Neuronal stem cell (in vitro differentiated cells): ENCODE measurements at places on chromosomes 5 and 9.

DNA sequence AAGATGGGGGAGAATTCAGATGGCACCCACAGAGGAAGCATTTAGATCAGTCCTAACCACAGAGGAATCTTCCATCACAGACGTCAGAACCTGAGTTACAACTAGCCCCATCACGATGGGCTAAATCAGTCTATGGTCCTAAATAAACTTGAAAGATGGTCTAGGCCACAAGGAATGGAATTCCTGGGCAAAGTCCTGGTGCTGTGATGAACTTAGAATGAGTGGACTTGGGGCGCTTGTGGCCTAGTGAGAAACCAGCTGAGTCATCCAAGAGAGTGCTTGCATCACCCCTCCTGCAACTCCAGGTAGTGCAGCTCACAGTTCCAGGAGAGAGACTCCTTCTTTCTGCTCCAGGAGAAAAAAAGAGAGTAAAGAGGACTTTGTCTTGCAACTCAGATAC, 722.9 kb upstream of the RGMB start:
- DNase-seq, result no peak

- no peak for DNase-seq
These were observed 126.2 kb downstream of the ADAMTS16 start for GRCh38 chr5:5266297-5266696.

- no peak for DNase-seq
These were observed 29.2 kb downstream of the OSMR start for GRCh38 chr5:38874948-38875456.

DNA sequence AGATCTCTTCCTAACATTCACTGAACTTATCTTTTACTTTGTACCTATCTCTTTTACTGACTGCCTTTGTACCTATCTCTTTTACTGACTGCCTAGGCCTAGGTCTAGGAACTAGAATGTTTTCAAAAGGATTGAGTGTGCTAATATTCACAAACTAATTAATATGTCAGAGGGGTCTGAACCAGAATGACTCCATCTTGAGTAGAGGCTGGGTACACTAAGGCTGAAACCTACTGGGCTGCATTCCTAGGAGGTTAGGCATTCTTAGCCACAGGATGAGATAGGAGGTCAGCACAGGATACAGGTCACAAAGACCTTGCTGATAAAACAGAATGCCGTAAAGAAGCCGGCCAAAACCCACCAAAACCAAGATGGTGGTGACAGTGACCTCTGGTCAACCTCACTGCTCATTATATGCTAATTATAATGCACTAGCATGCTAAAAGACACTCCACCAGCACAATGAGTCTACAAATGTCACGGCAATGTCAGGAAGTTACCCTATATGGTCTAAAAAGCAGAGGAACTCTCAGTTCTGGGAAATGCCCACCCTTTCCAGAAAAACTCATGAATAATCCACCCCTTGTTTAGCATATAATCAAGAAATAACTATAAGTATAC, 2.5 kb upstream of the RHOBTB3 start:
- no peak for DNase-seq

GRCh38 chr9:1443450-1443849, 393.3 kb downstream of the DMRT2 start:
- DNase-seq, result no peak

- no peak for DNase-seq
These were observed 1.0 kb upstream of the PANK3 start for GRCh38 chr5:168580227-168580508.

DNA sequence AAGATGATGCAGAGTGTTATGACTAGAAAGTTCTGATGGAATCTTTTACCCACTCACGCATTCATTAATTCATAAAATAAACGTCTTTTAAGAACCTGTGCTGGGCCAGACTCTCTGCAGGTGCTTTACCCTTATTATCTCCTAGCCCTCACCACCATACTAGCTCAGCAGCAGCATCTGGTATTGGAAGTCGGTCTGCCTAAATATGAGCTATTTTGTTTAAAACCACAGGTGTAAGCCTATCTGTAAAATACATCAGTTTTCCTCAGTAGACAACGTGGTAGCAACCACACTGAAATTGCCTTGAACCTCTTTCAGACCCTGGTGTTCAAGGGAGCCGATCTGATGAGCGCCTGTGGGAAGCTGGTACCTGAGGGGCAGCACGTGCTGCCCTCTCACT, 69.4 kb downstream of the PPIC start:
- DNase-seq, result no peak

GRCh38 chr5:148972974-148973374, 89.9 kb downstream of the SH3TC2 start:
- DNase-seq, result no peak

GRCh38 chr5:101390151-101390908, 487.2 kb upstream of the ST8SIA4 start:
- DNase-seq, result peak; percentile 62

- DNase-seq, result no peak
These were observed 45.4 kb downstream of the TMEM245 start for GRCh38 chr9:109074236-109074889.

DNA sequence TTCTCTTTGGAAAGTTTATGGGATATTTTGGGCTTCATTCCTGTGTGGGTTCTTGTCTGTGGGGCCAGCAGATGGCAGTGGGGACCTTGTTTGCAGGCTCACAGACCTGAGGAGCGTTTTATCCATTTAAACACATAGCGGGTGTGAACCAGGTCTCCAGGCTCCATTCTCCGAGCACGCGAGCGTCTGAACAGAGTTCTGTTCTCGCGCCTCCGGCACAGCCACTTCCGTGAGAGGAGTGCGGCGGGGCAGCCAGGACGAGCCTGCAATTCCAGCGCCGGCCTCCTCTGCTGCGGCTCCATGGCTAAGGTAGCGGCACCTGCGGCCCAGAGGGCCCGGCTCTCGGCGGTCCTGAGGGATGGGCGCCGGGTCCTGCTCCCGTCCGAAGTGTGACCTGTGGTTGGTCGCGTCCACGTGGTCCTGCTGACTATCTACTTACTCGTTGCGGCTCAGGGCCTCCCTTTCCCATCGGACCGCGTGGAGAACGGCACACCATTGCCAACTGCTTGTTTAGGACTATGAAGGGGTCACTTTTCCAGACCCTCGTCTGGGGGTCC, 7.3 kb downstream of the NRARP start:
- no peak for DNase-seq

GRCh38 chr5:174642816-174643405, 81.5 kb upstream of the MSX2 start:
- DNase-seq, result no peak
